ENCODE measurements at places on chromosomes 3 and 15.

DNA sequence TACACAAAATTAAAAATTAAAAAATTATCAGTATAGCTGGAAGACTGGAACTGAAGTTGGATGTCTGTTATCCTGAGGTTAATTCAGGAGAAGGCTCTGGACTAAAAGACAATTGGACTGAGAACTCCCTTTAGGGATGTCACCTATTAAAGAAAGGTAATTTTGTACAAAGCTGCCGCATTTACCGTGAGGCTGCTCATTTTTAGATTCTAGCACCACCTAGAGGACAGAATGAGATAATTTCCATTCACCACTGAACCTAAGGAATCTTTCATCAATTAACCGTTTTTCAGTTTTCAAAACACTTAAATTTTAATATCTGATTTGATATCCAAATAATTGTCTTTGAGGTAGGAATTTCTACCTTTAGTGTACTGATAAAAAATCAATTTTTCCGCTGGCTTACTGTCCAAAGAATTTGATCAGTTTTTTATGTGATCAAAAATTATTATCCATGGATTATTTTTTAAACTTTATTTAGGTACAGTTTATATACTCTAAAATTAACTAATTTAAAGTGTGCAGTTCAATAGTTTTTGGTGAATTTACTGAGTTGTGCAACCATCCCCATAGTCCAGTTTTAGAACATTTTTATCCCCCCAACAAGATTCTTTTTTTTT, 106.7 kb upstream of the TNIK start:
- DNase-seq, result no peak

- DNase-seq, result no peak
These were observed 76.4 kb upstream of the SCN5A start for GRCh38 chr3:38725726-38726419.

- no peak for DNase-seq
These were observed 1.0 kb upstream of the ARIH1 start for GRCh38 chr15:72472992-72473610.

- no peak for DNase-seq
These were observed 218.8 kb downstream of the VPS13C start for GRCh38 chr15:61841466-61841865.

- no peak for DNase-seq
These were observed 21.6 kb upstream of the RASA2 start for GRCh38 chr3:141465221-141465620.

- DNase-seq, result no peak
These were observed 941.1 kb upstream of the CFAP20DC start for GRCh38 chr3:59990915-59991314.

- DNase-seq, result no peak
These were observed 2.0 kb upstream of the BAHD1 start for GRCh38 chr15:40438712-40439111.

- no peak for DNase-seq
These were observed 56.3 kb upstream of the ICE2 start for GRCh38 chr15:60535265-60535664.

GRCh38 chr3:194087995-194088855, 47.7 kb upstream of the HES1 start:
- no peak for DNase-seq

DNA sequence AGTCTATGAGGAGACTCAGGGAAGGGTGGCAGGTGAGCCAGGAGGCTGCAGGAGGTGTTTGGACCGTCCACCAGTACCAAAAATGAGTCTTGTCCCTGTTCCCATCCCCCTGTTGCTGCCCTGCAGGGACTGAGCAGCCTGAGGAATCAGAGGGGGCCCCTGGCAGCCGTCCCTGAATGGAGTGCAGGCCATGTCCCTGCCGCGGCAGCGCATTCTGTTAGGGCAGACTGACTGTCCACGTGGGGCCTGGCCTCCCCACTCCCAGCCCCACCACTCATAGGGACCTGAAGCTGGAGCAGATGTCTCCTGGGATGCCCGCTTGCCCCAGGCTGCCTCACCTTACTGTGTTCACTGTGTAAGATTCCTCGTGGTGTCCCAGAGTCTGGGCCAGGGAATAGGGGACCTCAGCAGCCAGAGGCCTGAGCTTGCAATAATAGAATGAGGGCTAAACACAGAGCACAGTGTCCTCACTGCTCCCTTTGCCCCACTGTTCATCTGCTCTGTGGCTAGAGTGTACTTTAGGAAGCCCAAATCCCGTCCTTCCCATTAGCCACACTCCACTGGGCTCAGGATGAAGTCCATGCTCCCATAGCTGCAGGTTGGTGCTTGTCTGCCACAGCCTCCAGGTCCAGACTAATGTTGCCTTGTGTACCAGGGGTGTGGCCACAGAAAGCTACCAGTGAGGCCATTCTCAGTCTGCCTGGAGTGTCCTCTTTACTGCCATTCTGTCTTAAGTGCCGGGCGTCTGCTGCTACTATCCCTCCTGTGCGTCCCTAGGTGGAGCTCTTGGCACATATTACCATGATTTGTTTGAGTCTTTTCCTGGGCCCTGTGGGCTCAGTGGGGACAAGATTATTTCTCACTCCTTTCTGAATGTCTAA, 63.2 kb downstream of the HCN4 start:
- no peak for DNase-seq

- no peak for DNase-seq
These were observed 107.6 kb downstream of the PEX5L start for GRCh38 chr3:179929091-179929529.
